ENCODE measurements at places on chromosomes 12 and 14. TPM values are rescaled to one million over a fixed set of nuclear protein-coding genes. Genes with fewer than 3 reads are reported as not detected.

GRCh38 chr14:54538055-54538454 lies 28.3 kb downstream of the CGRRF1 start:
- no peak overlapping the region for H3K27ac ChIP-seq
- no peaks in the 10 kb centered on the region for H3K27me3 ChIP-seq
- H3K4me3 ChIP-seq = no peak overlapping the region

DNA sequence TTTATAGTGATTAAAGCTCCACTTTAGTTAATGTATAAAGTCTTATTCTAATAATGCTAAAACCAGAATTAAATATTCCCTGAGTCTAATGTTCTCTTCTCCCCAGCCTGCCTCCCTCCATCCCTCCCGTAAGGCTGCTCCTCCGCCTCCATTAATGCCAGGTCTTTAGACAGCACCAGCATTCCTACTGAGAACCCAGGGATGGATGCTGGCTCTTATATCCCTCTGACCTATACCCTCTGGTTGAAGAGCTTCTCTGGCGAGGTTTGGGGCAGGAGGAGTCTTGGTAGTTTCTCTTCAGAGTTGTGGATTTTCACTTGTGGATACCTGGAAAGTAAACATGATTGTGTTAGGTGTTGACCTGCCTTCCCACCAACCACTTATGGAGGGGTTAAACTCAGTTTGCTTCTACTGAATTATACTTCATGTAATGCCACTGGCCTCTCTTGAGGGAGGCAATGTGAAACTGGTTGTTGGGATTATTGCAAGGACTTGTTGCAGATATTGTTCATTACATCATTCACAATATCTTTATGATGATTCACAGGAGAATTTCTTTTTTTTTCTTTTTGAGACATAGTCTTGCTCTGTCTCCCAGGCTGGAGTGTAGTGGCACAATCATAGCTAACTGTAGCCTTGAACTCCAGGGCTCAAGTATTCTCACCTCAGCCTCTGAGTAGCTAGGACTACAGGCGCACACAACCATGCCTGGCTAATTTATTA lies 11.1 kb upstream of the SMAGP start:
- H3K4me1 ChIP-seq = peaks cover 3% of the 10 kb centered on the region
- no peak overlapping the region for H3K27ac ChIP-seq
- no peaks in the 10 kb centered on the region for H3K27me3 ChIP-seq
- no peak for DNase-seq

- no peak for DNase-seq
- no peaks in the 10 kb centered on the region for H3K36me3 ChIP-seq
- H3K4me3 ChIP-seq = no peak overlapping the region
- no peaks in the 10 kb centered on the region for H3K4me1 ChIP-seq
- no peaks in the 10 kb centered on the region for H3K27me3 ChIP-seq
- H3K27ac ChIP-seq = no peak overlapping the region
Measured at GRCh38 chr12:1885599-1886245, 32.7 kb downstream of the CACNA2D4 start.

- no peak overlapping the region for H3K27ac ChIP-seq
- peaks cover 15% of the 10 kb centered on the region for H3K4me1 ChIP-seq
- H3K27me3 ChIP-seq = no peaks in the 10 kb centered on the region
- no peak overlapping the region for H3K4me3 ChIP-seq
Measured at GRCh38 chr12:55982319-55982936, 8.6 kb downstream of the RAB5B start.

CLEC7A gene
- 51.1 TPM for total RNA-seq

AKAP3 gene
- 1.9 TPM for total RNA-seq
